ENCODE measurements at places on chromosomes 4 and X.

DNA sequence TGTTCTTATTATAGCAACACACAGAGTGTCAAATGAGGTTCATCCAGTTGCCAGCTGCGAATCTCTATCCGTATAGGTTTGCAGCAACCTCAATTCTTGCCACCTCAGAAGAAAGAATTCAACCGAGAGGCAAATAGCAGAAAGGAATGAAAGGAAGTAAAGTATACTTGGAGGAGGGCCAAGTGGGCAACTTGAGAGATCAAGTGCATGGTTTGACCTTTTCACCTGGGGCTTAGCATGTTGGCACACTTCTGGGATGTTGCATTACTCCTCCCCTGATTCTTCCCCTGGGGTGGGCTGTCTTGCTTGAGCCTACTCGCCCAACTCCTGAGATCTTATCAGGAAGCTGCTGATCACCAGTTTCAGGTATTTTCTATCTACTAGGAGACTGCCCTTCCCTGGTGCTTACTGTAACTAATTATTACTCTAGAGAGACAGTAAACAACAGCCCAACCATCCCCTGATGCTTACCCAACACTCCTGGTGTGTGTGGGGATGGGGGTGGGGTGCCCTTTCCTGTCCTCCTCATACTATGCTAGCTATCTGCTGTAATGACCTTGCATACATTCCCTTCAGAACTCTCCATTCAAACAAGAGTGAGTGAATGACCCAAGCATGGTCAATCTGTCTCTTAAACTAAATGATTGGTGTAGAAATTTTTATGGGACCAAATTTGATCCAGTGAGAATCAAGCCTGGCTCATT is 7.3 kb upstream of the TMEM33 start:
- DNase-seq = no peak

DNA sequence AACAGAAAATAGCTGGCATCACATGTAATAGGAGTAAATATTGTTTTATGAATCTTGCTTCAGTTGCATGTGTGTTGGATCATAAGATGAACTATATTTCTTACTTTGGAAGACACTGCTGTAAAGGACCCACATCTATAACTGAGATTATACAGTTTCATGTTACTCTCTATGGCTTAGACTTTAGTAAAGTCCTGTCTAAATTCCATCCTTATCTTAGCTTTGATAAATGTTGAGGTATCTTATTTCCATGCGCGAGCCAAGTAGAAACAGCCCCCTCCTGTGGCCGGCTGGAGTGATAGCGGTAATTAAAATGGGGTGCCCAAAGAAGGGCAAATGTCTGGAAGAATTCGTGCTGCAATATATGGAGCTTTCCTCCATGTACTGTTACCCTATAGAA is 43.0 kb downstream of the CCDC158 start:
- peak; percentile 19 for DNase-seq

DNA sequence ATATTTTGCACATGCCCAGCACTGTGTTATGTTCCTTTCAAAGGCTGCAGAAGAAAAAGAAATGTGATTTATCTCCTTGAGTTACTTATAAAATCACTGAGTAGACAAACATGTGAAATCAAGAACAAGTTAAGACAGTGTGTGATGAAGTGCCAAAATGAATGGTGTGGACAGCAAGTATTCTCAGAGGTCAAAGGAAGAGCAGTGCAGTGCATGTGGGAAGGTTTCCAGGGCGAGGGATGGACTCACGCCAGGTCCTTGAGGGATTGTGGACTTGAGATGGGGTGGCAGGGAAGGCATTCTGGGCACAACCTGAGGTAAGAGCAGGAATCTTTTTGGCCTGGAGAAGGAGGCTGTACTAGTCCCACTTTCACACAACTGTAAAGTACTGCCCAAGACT is 115.5 kb downstream of the FNIP2 start:
- no peak for DNase-seq

DNA sequence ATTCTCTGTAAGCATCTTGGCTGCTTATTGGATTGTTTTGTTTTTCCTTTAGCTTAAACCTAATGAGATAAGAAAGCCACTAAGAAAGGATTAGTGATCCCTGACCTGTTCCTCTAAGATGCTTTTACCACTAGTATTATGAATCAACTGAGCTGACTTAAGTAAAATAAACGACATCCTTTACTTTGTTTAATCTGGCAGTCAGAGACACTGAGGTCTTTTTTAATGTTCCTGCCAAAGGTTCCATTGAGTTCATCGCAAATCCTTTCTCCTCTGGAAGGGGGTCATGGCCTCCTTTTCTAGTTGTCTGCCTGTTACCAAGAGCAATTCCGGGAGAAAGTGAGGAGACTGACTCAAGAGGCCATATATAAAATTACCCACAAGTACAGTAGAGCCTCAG is 1038.3 kb upstream of the SLIT2 start:
- DNase-seq = no peak

DNA sequence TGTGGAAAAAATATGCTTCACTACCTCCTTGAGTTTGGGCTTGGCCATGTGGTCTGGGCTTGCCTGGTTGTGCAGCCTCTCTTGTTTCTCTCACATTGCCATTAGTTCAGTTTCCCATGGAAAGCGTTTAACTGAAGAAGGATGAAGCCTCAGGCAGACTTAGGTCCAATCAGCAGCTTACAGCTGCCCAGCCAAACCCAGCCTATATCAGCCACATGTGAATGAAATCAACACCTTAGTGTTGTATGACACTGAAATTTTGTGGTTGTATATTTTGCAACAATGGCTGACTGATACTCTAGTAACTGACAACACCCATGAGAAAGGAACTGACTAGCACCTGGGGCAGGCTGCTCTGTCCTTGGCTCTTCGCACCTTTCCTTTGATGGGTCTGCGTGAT is 81.2 kb downstream of the KLF8 start:
- DNase-seq = no peak

DNA sequence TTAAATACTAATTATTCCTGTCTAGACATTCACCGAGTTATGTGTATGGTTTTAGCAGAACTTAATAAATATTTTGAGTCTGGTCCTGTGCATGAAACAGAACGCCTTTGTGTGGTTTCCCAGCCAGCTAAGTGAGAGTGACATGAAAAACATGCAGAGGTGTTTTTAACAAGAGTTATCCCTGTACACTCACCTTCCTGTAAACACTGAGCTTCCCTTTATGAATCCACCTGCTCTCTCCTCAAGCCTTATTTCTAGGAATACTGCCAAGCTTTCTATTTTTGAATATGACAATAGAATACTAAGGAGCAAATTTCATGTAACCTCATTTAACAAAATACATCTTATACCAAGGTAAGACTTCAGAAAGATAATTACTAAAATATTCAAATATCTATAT is 270.3 kb upstream of the CTSO start:
- no peak for DNase-seq

DNA sequence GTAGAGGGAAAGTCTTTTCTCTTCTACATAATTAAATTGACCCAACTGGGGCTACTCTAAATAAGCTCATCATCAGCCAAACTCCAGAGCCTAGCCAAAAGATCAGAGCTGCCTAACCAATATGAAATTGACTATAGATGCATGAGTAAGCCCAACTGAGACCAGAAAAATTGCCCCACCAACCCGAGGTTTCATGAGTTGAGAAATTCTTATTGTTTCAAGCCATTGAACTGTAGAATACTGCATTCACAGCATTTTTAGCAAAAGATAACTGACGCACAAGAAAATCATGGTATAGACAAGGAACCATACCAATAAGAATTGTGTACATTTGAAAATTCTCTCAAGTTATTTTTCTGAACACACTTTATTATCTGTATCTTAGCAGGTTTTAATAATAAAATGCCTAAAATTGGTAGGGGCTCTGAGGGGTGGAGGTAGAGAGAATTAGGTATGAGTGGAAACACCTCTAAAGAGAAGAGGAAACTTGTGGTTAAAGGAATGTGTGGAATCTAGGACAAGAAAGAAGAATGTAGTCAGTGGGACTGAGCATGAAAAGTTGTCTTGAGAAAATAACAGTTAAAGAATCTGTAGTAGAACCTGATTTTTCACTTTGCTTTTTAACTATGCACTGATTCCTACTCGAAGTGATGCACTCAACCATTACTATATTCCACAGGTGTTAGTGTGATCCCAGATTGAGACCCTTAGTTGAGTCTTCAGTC is 200.9 kb upstream of the PPP1R2C start:
- no peak for DNase-seq

- DNase-seq = no peak
Observed at GRCh38 chr4:70613306-70614183, 15.0 kb upstream of the ENAM start.

- no peak for DNase-seq
Observed at GRCh38 chr4:183873409-183874185, 31.5 kb upstream of the STOX2 start.

DNA sequence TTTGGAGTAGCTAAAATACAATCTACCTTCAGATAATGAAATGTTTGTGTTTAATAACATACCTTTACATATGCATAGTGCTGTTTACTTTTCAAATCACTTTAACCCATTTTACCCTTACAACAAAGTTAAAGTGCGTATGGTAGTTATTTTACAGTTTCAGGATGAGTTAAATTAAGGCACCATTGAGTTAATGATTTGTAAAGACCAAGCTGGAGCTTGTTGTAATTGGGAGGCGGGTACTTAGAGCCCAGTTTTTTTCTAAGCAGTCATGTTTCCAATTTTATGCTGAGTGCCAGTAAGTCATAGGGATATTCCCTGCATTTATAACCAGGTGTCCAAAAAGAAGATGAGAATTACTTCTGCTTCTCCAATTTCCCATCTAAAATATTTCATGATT is 84.2 kb upstream of the NRK start:
- DNase-seq = no peak

DNA sequence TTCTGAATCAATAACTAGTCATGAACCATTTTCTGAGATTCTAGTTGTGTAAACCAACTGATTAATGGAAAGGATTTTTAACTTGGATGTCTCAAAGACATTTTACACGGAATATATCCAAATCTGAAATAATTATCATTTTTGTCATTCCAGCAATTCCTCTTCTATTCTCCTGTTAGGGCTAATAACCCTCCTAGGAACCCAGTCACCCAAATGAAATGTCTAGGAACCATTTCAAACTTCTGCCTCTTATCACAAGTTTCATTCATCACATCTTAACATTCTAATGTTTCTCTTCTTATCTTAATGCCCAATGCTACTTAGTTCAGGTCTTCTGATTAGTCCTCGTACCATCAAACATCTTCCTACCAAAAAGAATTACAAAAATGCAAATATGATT is 639.8 kb downstream of the DMD start:
- no peak for DNase-seq

GRCh38 chr4:129978315-129978714 is 882.4 kb downstream of the C4orf33 start:
- no peak for DNase-seq

GRCh38 chr4:48307528-48307927 is 33.8 kb upstream of the SLAIN2 start:
- DNase-seq = no peak

DNA sequence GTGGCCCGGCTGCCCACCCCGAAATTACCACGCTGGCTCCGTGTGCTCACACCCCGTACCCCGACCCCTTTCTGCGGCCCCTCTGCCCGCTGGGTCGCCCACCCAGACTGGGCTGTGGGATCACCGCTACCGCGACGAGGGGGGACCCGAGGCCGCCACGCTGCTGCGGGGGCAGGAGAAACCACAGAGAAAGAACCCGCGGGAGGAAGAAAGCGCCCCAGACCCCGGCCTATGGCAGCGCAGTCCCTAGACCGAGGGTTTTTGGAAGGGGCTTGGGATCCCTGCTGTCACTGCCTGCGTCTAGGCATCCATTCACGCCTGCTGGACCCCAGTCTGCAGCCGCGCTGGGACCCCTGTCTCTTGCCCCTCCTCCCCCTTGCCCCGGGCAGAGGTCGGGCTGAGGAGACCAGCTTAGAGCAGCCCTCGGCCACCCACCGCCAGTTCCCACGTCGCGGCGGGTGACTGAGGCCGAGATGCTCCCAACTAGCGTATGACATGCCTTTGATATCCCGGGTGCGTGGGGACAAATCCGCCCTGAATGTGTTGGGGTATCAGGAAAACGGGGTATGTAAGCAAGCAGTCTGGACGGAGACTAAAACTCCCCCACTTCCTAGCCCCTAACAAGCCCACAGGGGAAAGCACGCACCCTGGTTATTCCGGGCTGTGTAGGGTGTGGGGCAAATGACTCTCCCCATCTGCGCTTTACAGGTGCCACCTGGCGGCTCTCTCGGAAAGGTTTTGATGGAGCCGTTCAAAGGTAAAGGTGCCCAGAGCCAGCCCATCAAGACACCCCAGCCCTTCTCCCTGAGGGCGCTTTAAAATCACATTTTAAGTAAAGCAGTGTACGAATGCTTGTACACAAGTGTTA is 862 bp upstream of the INPP4B start:
- peak; percentile 57 for DNase-seq

GRCh38 chr4:7186031-7186430 is 6.3 kb upstream of the SORCS2 start:
- DNase-seq = no peak

DNA sequence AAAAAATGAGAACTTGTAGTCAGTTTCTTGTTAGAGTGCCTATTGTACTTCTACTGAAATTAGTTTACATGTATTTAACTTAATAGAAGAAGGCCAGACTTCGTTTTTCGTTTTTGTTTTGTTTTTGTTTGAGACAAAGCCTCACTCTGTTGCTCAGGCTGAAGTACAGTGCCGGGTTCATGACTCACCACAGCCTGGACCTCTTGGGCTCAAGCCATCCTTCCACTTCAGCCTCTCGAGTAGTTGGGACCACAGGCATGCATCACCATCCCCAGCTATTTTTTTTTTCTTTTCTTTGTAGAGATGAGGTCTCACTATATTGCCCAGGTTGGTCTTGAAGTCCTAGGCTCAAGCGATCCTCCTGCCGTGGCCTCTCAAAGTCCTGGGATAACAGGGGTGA is 793.9 kb downstream of the ADGRL3 start:
- DNase-seq = no peak

GRCh38 chr4:127293496-127293895 is 339.3 kb upstream of the INTU start:
- DNase-seq = no peak

DNA sequence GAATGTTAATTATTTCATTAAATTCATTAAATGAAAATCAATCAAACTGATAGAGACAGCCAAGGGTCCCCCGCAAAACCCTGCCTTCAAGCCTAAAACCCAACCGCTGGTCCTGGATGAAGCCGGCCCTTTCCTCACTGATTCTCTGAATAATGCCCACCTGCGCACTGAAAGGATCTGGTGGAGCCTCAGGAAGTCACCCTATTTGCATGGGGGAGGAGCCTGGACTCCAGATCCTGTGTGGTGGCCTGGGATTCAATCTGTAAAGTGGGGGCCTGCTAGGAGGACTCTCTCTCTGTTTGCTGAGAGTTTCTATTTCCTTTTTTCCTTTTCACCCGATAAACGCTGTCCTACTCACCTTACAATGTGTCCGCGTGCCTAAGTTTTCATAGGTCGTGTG is 97.9 kb upstream of the ADAMTS3 start:
- DNase-seq = no peak

DNA sequence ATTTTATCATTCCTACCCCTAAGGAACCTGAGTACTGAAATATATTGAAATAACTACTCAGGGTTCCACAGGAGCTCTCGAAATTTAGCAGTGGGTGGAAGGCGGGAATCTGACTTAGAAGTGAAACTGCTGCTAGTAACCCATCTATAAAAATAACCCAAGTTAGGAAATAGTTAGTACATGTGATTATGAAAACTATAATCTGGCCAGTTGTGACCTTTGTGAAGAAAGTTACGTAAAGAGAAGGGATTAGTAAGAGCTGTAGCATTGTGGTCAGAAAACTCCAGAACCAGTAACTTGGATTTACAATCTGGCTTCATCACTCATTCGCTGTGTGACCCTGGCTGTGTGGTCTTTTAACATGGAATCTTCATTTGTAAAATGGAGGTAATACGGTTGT is 175.5 kb downstream of the RAPGEF2 start:
- no peak for DNase-seq

GRCh38 chrX:34884817-34885216 is 57.8 kb upstream of the FAM47B start:
- DNase-seq = no peak
